ENCODE measurements at places on chromosomes 2 and 18.

- no peak for DNase-seq
Measured at GRCh38 chr18:7464245-7464966, 102.7 kb upstream of the PTPRM start.

DNA sequence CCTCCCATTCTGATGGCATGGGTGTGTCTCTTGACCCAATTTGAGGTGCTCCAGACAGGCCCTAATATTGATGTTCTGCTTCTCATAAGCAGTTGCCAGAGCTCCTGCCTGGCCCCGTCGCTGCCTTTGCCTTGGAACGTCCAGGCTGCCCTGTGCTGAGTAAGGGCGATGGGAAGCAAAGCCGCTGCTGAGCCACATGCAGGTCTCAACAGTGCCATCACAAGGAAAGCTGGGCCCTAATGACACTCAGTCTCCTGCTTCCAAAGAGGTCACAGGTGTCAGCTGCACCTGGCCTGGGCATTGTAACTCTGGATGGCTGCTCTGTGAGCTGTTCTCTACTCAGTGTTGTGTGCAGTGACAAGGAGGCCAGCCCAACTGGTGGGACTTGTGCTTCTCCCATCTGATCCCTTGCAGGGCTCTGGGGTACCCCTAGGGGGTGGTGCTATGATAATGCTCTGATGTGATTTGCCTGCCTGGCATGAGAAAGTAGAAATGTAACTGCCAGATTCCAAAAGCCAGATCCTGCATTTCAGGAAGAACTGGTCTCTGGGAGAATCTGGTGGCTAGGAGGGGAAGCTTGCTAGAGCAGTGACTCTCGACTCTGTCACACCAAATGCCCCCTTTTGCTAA, 8.7 kb downstream of the TTC39C start:
- no peak for DNase-seq

- DNase-seq, result peak; percentile 11
Measured at GRCh38 chr2:156892467-156893281, 364.8 kb upstream of the GALNT5 start.

GRCh38 chr2:122063716-122064115, 308.3 kb downstream of the TSN start:
- no peak for DNase-seq

- DNase-seq, result no peak
Measured at GRCh38 chr2:26484579-26484978, 6.7 kb upstream of the OTOF start.

DNA sequence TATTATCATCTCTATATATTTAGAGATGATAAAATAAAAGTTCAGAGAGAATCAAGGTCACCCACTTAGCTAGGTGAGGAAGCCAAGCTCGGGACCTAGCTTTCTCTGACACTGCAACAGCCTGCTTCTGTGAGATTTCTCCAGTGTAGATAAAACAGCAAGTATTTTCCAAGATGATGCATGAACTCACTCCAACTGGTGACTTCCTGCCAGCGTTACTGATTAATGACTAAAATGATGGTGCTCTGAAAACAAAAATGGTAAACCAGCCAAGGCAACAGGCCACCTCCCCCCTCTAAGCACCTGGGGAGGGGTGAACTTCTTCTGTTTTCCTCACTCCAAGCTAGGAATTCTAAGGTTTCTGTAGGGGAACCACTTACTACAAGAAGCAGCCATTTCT, 510.2 kb upstream of the ID2 start:
- DNase-seq, result no peak

DNA sequence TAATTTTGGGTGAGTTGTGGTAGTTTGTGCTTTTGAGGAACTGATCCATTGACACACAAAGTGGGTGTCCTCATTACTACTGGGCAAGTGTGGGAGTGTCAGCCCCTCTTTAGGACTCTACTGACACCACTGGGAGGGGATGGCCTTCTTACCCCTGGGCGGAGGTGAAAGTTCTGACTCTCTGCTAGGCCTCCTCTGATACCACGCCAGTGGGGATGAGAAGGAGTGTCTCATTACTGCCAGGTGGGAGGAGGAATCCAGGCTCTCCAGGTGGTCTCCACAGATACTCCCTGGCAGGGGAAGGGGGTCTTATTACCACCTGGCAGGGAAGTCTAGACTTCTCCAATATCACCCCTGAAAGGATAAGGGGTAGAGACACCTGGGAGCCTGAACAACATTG, 9.1 kb downstream of the LCLAT1 start:
- DNase-seq, result no peak

DNA sequence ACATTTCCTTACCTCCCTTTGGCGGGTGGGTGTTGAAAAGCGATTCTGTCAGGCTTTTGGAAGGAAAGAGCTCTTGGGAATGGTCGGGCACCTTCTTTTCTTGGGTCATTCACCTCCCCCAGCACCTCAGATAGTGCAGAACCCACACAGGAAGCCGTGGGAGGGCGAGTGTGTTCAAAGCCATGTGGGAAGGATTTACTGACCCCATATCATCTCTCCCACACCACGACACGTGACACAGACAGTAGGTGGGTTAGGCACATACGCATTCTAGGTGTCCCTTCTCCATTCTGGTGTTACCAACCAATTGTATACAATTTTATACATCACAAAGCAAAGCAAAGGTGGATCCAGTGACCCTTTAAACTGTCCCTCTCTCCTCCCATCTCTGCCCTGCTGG, 263.7 kb upstream of the REV1 start:
- no peak for DNase-seq

- DNase-seq, result no peak
Measured at GRCh38 chr2:212170382-212170781, 368.2 kb downstream of the ERBB4 start.

DNA sequence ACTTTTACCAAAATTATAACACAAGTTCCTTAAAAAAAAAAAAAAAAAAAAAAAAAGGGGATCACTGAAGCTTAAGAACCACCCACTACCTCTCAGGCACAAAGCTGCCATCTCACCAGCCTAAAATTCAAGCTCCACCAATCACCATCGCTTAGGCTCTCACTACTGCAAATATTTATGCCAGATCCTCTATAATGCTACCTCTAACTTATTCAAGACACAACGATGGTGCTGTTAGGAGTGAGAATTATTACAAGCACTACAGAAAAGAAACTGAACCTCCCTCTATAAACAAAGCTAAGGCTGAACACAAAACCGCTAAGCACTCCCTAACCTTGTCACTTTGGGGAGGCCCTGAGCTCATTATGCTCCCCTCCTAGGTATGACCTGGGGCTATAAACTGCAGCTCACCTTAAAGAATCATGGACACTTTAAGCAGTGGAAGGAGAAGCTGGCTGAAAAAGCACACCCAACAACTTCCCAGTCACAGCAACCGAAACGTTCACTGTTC, 3.6 kb downstream of the FZD5 start:
- DNase-seq, result no peak

DNA sequence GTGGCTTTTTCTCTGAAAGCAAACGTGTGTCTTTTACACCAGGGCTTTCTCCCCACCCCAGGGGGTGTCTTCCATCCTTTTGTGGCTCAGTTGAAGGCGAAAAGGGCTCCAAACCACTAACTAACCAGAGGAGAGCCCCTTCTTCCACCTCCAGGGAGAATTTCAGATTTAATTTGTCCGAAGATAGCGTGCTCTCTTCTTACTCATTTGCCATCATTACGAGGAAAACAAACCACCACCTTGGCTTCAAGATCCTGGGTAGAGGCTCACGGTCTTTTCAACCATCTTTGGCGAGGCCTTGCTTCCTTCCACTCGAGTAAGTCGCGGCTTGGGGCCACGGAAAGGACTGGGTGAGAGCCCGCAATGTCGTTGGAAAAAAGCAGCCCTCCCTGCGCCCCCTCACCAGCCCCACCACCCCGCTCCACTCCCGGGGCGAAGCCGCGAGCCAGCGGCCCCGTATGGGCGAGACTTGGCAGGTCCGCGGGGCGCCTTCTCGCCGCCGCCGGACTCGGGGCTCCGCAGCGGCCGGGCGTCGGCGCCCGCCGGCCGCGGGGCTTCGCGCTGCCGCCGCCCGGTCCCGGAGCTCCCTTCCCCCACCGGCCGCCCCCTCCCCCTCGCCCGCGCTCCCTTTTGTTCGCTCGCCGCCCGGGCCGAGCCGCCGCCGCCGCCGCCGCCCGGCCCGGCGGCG, 1.7 kb upstream of the ZNF532 start:
- peak; percentile 61 for DNase-seq

GRCh38 chr18:78605255-78605654, 374.4 kb upstream of the SALL3 start:
- DNase-seq, result no peak

GRCh38 chr18:5516841-5517240, 27.0 kb downstream of the EPB41L3 start:
- DNase-seq, result no peak

DNA sequence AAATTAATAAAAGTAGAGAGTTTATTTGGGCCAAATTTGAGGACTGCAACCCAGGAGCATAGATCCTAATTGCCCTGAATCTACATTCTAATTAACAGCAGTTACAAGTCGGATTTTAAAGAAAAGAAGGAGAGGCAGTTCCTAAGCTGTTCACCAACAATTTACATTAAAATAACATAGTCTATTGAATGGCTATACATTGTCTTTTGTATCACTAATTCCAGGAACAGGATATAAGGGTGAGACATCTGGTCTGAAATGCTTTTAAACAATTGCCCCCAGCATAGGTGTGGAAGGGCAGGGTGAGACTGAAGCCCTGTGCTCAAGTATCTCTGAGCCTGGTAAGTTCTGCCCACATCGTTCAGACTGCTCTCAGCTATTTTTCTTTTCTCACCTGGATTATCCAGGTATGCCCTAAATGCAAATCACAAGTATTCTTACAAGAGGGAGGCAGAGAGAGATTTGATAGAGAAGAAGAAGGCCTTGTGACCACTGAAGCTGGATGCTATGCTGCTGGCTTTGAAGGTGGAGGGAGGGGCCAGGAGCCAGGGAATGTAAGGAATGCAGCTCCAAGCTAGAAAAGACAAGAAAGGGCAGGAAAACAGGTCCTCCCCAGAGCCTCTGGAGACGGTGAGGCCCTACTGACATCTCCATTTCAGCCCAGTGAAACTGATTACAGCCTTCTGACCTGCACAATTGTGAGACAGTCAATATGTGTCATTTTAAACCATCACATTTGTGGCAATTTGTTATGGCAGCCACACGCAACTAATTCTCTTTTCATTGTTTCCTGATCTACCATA, 189.4 kb upstream of the ARL4C start:
- DNase-seq, result no peak

DNA sequence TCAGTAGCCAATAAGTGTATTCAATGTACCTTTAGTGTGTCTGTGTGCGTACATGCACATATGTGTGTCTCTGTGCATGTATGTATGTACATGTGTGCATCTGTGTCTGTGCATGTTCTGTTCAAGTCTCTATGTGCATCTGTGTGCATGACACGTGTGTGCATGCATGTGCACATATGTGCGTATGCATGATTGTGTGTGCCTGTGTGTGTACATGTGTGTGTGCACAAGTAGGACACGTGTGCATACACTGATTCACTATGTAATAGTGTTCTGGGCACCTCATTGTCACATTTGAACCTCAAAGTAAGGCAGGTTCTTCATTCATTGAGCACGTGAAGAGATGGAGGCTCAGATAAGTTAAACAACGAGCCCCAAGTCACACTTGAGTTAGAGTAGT, 142.6 kb upstream of the COPS8 start:
- no peak for DNase-seq

GRCh38 chr2:165902934-165903333, 50.6 kb downstream of the TTC21B start:
- DNase-seq, result no peak

DNA sequence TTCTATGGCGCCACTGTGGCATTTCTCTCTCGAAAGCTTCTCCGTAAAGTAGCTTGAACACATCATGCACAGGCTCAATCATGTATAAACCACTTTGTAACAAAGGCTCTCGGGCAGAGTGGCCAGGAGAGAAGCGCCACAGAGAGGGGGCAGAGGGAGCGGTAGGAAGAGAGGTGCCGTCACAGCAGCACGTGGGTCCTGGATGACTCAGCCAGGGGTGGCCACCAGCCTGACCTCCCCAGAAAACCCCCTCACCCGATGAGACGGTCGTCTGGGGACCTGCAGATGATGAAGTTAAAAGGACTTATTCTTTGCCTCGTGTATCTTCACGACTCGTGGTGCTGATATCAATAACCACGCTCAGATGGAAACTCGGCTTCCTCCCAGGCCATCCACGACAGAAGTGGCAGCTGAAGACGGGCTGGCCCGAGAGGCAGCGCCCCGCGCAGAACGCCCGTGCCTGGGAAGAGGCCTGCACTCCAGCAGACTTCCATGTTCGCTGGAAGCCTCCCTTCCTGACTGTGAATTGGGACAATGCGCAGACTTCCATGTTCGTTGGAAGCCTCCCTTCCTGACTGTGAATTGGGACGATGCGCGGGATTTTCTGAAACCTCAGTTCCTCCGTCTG, 46.4 kb upstream of the MTCL1 start:
- DNase-seq, result no peak

- no peak for DNase-seq
Measured at GRCh38 chr2:20421988-20422370, 24.9 kb upstream of the RHOB start.

- DNase-seq, result no peak
Measured at GRCh38 chr2:130304726-130305125, 38.0 kb upstream of the IMP4 start.

- DNase-seq, result no peak
Measured at GRCh38 chr2:30231996-30232800, 864 bp downstream of the LBH start.

DNA sequence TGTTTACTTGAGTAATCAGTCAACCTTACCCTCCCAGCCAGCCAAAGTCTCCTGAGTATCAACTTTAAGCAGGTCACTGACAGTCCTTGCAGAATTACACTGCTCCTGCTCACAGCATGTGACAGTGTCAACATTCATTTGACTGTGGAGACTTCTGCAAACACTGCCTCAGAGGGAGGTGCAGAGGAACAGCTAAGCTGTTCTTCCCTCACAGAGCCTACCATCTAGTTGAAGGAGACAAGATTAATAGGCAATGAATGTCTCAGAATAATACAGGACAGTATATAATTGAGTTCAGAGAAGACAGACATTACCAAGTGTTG, 11.9 kb downstream of the SLC14A2 start:
- DNase-seq, result no peak

DNA sequence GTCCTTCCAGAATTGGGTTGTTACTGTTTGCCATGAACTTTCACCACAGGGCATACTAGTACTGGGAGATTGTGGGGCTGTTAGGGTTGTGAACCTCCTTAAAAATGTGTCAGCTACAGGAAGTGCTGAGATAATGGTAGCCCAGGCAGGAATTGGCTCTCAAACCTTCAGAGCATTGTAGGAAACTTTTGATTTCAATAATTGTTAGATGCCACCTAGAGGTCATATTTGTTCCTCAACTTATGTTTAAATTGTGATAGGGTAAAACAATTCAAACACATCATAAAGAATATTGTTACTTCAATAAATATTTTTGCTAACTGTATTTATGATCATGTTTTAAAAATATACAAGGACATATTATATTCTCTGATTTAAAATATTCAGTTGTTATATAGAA, 594.6 kb downstream of the ADCYAP1 start:
- no peak for DNase-seq

All from NCI-H1092 (cell line).